Activated CD4-positive, alpha-beta T cell treated with anti-CD3 and anti-CD28 coated beads, Interleukin-2, amount 10 ng/mL, durations not matched to agents 24 days and 14 days (primary cell): ENCODE measurements at places on chromosomes 11 and 22. TPM values are rescaled to one million over a fixed set of nuclear protein-coding genes. Genes with fewer than 3 reads are reported as not detected.

- no peak for DNase-seq
Measured at GRCh38 chr11:79335681-79336080, 105.1 kb downstream of the TENM4 start.

DNA sequence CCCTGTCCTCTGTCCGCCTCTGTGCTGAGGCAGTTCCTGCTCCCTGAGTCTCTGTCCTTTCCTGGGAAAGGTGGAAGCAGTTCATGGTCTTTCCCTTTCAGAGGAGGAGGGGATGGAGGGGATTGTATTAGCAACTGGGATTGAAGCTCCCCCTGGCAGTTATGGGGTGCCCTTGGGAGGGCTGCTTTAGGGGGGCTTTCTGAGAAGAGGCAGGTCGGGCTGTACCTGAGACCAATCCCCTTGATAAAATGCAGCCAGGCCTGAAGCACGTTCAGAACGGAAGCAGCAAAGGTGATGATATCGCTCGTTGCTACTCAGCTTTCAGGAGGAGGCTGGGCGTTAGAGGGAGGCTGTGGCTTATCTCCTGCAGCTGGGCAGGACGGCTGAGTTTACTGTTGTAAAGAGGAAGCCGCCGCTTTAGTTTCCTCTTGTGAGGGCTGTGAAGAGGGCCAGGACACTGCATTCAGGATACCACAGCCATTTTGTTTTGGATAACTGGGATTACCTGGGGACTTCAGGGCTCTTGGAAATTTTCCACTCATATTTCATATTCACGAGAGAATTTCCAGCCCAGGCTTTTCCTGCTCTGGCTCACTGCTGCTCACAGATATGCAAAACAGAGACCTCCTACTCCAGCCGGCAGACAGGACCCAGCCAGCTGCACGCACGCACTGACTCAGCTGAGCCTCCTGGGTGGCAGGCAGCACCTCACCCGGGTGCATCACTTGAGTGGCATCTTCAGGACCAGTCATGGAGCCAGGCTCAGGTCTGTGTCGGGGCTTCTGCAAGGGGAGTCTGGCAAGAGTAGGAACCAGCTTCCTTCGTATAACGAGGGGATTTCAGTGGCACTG lies 798 bp downstream of the AMPD3 start:
- DNase-seq = peak; percentile 92

DNA sequence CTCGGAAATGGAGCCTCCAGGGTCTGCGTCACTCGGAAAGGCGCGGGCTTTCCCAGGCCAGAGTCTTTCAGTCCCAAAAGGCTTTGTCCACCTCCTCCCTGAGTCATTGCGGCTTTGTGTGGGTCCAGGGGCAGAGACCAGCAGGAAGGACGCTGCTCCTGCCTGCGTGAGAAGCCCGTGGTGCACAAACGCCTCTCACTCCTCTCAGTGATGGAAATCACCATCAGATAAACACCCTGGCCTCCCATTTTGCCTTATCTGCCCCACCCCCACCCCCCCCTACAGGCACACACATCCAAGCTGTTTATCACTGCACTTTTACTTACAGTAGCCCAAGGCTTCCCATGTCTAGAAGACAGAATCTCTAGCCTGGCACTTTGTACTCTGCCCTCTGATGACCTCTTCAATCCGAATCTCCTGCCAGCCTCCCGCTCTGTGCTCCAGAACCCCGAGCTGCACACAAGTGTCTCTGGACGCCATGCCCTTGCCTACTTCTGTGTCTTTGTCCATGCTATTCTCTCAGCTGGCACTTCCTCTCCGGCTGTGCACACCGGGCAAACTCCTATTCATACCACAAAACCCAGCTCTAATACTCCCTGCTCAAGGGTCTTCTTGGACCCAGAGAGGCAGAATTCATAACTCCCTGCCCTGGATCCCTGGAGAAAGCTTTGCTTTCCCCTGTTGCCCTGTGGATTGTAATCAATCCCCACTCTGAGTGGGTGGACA lies 954.6 kb downstream of the TBC1D22A start:
- DNase-seq = no peak

DNA sequence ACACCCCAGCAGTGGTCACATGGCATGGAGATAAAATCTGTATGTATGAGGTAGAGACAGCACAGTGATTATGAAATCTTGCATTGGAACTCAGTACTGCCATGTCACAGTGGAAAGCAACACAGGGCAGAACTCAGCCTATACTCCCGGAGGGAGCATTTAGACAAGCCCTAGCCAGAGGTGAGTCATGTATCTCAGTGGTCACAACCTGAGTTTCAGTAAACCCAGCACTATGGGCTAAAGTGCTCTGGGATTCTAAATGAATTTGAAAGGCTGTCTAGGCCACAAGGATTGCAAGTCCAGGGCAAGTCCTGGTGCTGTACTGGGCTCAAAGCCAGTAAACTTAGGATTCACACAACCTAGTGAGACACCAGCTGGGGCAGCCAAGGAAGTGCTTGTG lies 1717.1 kb upstream of the RAG2 start:
- DNase-seq = no peak

SERHL2 gene
- 2.2 and 2.3 TPM in 2 replicates for total RNA-seq
